ENCODE measurements at places on chromosomes 2 and 18. TPM values are rescaled to one million over a fixed set of nuclear protein-coding genes. Genes with fewer than 3 reads are reported as not detected.

GRCh38 chr2:27123302-27124150 is at the start of gene ABHD1:
ABHD1 (plus strand) TSS chr2:27123815; CDS start chr2:27123949, 134 bp downstream.
- peak; percentile 21 for DNase-seq

- DNase-seq = no peak
Observed at GRCh38 chr2:234628953-234629352, 132.1 kb upstream of the ARL4C start.

DNA sequence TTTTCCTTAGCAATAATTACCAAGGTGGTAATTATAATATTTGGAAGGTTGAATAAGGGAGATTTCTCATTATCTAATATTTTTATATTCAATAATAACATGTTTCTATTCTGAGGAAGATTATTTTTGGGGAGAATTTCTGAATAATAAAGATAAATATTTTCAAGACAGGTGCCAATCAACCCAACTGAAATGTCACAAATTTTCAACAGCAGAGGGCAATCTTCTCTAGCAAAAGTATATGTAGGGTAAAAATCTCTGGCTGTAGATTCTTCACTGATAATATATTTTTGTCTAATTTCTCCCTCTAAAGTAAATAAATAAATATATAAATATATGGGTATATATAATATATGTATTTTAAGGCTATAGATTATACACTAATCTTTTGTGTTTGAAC is 1187.2 kb upstream of the CRIM1 start:
- DNase-seq = no peak

- DNase-seq = no peak
Observed at GRCh38 chr2:218329027-218329825, 27.4 kb upstream of the CATIP start.

DNA sequence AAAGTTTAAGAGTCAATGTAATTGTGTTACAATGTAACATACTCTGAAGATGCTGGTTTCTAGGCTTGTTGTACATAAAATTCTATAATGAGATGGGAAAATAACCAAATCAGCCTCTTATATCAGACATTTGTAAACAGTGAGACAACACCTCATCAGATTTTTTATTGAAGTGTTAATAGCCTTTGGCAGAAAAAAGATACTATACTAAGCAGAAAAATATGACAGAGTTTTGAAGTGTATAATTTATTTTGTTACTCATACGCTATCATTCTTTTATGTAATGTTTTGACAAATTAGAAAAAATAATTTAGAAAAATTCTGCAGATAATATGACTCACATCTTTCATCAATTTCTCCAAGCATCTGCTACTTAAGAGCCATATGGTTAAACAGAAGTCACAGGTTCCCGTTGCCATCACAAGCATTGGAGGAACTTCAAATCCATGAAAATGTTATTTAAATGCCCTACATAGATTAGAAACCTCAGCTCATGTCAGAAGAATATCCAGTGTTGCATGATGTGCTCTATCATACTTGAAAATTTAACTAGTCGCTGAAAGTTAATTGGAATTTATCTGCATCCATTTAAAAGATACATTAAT is 535.4 kb downstream of the LRP1B start:
- DNase-seq = no peak

GRCh38 chr2:12809526-12809925 is 92.8 kb downstream of the TRIB2 start:
- DNase-seq = no peak

- peak; percentile 66 for DNase-seq
Observed at GRCh38 chr2:120912101-120912985, 176.7 kb downstream of the GLI2 start.

Gene CXCR1
- total RNA-seq = not detected
